ENCODE measurements at places on chromosomes 5 and 9. TPM values are rescaled to one million over a fixed set of nuclear protein-coding genes. Genes with fewer than 3 reads are reported as not detected.

PHF24 gene
- 0.35 TPM for total RNA-seq

CPEB4 gene
- 54.7 TPM for total RNA-seq

- no peak for DNase-seq
Measured at GRCh38 chr5:77924081-77924480, 147.9 kb upstream of the TBCA start.

DNA sequence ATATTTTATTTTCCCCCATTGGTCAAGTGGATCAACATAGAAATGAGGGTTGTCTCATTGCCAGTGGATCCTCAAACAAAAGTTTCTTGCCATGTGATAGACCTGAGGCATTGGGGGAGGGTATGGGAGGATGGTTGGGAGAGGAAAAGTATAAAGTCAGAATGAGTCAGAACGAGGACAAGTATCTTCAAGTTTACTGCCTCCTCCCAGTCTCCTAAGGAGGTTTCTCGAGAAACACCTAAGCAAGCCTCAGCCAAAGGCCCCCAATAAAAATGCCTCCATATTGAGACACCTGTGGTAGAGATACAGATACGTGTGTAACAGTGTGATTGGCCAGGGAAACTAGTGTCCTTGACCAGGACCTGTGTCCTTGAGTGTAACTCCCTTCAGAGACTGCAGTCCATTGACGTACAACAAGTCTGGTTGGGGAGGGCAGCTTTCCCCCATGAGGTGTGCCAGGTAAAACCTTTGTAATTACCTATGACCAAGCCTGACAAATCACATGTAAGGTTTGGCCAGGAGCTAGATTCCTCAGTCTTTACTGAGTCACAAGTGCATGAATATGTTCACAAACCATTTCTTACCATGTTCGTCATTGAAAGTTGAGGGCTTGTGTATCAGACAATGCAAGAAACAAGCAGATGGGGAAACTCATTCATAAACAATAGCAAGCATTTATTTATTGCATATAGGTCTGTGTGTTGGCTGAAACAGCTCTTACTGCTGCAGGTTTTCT is 198.6 kb upstream of the SH3GL2 start:
- no peak for DNase-seq

GRCh38 chr9:133349965-133350616 is 2.1 kb downstream of the RPL7A start:
- no peak for DNase-seq
